CD4-positive, alpha-beta T cell treated with Interleukin-21 for 1 hour (primary cell): ENCODE measurements at places on chromosomes 6 and 20.

- no peak for DNase-seq
Measured at GRCh38 chr6:20744911-20745557, 210.8 kb downstream of the CDKAL1 start.

DNA sequence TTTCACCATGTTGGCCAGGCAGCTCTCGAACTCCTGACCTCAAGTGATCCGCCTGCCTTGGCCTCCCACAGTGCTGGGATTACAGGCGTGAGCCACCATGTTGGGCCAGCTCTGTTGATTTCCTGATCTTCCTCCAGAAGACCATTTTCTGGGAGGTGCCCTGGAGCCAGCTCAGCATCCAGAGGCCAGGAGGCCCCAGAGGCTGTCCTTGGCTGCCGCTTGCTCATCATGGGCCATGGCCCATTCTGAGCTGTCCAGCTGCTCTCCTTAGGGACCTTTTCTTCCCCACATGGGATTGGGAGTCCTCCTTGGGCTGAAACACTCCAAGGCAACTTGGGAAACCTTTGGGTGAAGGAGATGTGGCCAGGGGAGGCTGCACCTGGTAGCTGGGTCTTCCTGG, 15.4 kb downstream of the LRRC73 start:
- DNase-seq = no peak

GRCh38 chr6:28542440-28543296, 17.0 kb downstream of the GPX5 start:
- DNase-seq = peak; percentile 69

DNA sequence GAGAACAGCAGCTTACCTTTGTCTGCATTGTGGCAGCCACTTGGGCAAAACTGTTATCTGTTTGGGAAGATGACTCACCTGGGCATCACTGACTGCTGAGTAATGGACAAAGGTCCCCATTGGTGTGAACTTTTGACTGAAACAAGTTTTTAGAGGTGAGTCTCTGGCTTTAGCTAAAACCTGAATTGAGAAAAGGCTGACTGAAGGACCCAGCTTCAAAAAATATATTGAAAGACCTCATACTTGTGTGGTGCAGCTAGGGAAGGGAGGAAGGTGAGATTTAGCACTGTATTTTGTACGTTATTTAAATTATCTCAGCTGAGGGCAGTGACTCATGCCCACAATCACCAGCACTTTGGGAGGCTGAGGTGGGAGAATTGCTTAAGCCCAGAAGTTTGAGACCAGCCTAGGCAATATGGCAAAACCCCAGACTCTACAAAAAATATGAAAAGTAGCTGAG, 4.5 kb upstream of the CITED2 start:
- no peak for DNase-seq

GRCh38 chr6:118700531-118700930, 49.1 kb upstream of the CEP85L start:
- no peak for DNase-seq

GRCh38 chr20:48401359-48401758, 426.4 kb downstream of the PREX1 start:
- no peak for DNase-seq

- no peak for DNase-seq
Measured at GRCh38 chr6:11722805-11723631, 55.6 kb downstream of the ADTRP start.

- no peak for DNase-seq
Measured at GRCh38 chr6:20302702-20303251, 90.5 kb upstream of the MBOAT1 start.

- no peak for DNase-seq
Measured at GRCh38 chr20:44785768-44786167, 24.6 kb downstream of the RIMS4 start.

DNA sequence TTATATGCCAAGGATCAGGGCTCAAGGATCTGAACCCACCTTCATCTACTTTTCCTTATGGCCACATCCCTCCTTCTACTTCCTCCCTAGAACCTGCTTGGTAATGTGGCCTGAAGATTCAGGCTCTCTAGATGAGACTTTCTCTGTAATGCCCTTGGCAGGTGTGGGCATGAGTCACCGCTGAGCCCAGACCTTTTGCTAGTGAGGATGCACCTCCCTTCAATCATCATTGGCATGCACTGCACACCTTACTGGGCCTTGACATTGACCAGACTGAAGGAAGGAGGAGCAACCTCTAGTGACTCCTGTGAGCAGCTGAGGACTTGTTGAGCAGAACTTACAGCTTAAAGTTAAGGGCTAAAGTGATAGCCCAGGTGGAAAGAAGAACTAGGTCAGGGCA, 405.3 kb downstream of the MAFB start:
- no peak for DNase-seq
